ENCODE measurements at places on chromosomes 7 and 10.

GRCh38 chr7:73991522-73992100 lies 36.4 kb upstream of the ELN start:
- DNase-seq, result no peak

DNA sequence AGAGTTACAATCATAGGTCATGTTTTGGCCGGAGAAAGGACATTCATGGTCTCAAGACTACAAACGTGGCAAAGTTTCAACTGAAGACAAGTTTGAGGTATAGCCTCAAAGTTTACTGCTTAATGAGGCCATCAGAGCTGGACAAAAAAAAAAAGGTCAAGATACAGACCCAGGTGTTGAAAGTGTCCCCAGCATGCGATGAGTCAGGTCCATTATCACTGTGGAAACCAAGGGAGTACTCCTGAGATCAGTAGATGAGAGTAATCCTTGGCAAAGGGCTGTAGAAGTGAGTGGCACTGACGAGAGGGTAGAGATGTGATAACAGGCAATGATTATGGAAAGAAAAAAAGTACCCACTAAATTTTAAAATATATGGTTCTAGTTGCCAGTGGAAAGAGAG lies 80.1 kb upstream of the LRRN3 start:
- DNase-seq, result no peak

GRCh38 chr7:19069842-19070241 lies 47.6 kb downstream of the TWIST1 start:
- no peak for DNase-seq

DNA sequence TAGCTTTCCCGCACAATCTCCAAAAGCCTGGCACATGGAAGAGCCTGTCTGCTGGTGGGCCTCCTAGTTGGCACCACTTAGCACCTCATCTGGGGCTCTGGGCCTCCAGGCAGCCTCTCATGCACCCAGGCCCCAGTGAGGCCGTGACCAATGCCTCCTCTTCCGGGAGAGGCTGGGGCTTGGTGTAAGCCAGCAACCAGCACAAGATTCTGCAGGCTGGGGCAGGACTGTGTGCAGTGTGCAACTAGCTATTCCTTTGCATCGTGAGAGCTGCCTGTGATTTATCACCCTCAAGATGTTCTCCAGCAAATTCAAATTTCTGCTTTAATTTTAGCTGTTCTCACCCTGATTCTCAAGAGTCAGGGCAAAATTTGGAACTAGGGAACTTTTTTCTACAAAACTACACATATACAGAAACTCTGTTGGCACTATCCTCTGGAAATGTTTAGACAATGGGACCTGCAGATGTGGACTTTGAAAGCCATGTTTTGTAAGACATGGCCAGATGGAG lies 603.7 kb upstream of the MKI67 start:
- DNase-seq, result no peak

- DNase-seq, result no peak
These were observed 375 bp upstream of the FGF8 start for GRCh38 chr10:101776161-101776817.

DNA sequence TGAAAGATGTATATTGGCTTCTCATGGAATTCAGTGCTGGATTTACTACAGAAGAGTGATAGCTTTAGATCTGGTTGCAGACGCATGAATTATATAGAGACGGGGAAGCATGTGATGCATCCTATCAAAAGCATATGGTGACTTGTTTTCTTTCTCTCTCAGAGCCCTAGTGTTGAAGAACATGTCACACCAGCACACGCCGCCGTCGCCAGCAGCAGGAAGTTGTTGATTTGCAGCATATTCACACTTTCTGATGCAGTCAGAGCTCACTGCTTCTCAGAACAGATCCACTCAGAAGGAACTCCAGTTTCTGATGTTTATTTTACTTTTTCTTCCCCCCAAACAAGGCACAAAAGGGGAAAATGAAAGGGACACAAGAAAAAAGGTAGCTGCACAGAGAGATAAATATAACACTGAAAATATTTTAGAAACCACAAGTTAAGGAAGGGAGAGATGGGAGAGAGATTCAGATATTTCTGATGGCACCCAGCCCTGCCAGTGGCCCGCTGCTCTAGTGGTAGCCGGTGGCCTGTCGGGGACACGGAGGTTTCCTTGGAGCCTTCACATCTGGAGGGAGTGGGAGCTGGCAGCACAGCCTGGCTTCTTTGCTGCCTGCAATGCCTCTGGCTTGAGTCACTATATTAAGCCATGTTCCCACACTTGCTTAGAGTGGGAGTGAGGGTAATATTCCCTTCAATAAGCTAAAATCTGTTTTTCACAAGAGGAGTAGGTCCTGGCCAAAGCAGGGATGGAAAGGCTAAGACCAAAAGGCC lies 123.2 kb downstream of the NRP1 start:
- no peak for DNase-seq

- DNase-seq, result peak; percentile 53
These were observed 138.2 kb downstream of the SVIL start for GRCh38 chr10:29496341-29497162.

- DNase-seq, result no peak
These were observed 51.8 kb downstream of the HIPK2 start for GRCh38 chr7:139725858-139726484.

- DNase-seq, result no peak
These were observed 38.0 kb upstream of the TMEM196 start for GRCh38 chr7:19811386-19811785.

DNA sequence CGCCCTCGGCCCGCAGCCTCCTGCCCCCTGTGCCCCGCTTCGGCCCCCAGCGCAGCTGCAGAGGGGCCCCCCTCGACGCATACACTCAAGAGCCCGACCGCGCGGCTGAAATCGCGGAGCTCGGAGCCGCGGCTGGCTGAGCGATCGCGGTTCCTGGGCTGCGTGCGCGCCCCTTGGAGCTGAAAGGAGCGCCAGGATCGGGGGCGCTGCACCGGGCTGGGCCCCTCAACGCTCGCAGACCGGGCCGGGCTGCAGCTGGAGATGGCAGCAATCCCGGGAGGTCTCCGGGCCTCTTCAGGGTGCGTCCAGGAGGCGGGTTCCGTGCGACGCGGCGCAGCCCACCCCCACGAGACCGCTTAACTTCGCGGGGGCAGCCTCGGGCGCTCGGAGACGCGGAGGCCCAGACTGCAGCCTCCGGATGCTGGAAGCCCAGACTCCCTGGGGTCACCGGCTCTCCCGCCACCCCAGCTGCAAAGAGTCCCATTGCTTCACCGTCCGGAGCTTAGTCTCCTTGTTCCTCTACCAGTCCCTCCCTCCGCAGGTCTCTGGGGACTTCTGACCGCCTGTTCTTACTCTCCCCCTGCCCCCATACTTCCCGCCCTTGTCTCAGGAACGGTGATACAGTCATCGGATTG lies 73.0 kb upstream of the LRRC4 start:
- peak; percentile 16 for DNase-seq

- no peak for DNase-seq
These were observed 210.0 kb upstream of the LYZL1 start for GRCh38 chr10:29078919-29079318.

GRCh38 chr10:114779803-114780576 lies 41.6 kb upstream of the FHIP2A start:
- no peak for DNase-seq

DNA sequence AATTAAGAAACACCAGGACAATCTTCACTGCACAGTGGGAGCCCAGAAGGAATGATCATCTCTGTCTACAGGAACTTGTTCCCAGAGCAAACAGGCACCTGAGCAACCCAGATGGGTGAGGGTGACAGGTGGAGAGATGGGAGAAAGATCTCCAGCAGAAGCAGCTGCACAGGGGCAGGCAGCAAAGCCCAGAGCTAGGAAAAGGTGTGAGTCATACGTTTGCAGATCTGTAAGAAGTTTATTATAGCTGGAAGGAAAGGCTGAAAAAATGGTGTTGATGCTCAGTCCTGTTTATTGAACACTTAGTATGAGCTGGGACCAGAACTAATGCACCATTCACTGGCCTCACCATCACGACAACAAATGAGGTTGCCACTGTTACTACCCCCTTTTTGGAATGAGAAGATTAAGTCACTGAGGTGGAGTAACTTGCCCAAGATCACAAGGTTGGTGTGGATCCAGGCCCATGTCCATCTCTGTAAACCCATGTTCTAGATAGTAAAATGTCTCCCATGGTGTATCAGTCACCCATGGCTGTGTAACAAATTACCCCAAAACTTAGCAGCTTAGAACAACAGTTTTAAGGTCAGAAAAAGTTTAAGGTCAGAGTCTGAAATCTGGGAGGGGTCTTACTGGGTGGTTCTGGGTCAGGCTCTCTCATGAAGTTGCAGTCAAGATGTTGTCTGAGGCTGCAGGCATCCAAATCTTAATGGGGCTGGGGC lies 506.9 kb downstream of the RPS24 start:
- no peak for DNase-seq

DNA sequence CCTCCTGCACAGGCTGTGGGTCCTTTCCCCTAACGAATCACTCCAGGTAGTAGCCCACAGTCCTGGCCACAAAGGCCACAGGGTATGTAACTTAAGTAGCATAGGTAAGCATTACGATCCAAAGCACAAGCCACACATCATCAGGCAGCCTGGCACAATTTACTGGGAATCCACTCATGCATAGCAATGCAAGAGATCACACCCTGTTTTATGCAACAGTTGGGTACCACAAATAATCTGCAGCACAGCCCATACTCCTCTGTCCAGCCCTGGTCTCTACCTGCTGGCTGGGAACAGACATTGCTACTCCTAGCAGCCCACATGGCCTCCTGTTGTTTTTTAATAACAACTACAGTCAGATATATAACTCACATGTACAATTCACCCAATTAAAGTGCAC lies 34.3 kb downstream of the SRPK2 start:
- DNase-seq, result no peak

DNA sequence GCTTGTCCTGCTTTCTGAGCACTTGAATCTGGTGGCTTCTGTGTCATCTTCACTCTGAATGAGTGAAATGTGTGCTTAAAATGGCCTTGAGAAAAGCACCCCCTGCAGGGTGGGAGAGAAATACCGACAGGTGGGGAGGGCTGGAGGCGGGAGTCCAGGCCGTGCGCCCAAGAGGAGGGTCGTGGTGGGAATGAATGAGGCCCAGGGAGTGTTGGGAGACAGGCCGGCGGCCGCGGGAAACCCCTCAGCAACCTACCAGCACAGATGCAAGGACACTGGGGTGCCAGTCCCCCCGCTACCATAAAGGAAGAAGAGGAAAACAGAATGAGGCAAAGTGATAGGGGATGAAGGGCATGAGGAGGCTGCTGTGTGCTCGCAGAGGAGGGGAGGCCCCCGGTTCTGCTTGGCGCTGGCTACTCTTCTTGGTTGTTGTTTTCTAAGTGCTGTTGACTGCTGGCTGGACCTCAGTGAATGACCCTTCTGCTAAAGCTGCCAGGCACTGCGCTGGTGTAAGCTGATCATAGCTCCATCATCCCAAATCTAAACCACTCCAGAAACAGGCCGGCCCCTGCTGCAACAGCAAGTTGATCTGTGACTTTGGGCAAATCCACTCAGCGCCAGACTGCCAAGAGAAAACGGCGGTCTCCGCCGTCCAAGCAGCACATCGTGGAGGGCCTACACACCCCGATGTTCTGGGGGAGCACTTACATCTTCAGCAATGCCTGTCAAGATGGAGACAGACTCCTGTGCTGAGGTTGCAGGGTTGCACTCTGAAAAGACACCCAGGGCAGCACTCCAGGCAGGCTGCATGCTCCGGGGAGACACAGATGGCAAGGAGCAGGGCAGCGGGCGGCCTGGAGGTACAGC lies 378.5 kb downstream of the DNAJB6 start:
- DNase-seq, result no peak

- DNase-seq, result peak; percentile 85
These were observed at the start of gene GNAI1 for GRCh38 chr7:80134536-80135308. Gene GNAI1 (plus strand): TSS chr7:80134831. CDS start chr7:80135161, 330 bp downstream.

GRCh38 chr7:122989041-122989440 lies 6.5 kb downstream of the TAS2R16 start:
- no peak for DNase-seq

GRCh38 chr10:120969219-120969645 lies 118.1 kb downstream of the WDR11 start:
- no peak for DNase-seq

DNA sequence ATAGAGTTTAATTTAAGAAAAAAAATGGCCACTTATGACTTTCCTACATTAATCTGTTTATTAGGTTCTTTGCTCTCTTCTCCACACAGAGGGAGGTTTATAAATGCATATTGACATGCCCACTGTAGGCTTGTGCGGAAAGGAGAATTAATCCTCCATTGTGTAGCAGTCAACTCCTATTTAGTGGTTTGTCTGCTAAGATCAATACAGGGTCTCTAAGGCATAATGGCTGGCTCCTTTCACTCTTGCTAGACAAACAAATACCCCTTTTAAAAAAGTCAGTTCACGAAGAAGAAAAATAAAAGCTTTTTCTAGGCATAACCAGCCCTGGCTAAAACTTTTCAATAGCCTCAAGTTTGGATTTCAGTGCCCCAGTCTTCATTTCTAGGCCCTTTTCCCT lies 141.6 kb downstream of the TSPAN12 start:
- no peak for DNase-seq

- DNase-seq, result no peak
These were observed at the start of gene HK1 for GRCh38 chr10:69278446-69278963. Gene HK1 (plus strand): TSS chr10:69278496.

DNA sequence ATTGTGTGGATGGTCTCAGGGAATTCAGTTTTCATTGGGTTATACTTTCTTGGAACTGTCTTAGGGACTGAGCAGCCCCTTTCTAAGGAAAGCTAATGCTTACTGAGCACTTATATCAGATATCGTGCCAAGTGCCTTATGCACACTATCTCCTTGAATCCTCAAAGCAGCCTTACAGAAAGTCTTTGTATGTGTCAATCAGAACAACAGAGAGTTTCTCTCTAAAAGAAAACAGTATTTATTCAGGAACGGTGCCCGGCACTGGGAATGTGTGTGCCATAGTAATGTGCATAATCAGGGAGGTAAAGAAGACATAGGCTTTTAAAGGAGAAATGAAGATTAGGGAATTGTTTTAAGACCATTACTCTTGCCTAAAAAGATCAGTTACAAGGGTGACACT lies 17.3 kb downstream of the ANTXRL start:
- no peak for DNase-seq

- DNase-seq, result no peak
These were observed 15.7 kb upstream of the ZNF862 start for GRCh38 chr7:149822353-149822943.

Data from KBM-7 (cell line).